ENCODE measurements at places on chromosomes 5 and 9. TPM values are rescaled to one million over a fixed set of nuclear protein-coding genes. Genes with fewer than 3 reads are reported as not detected.

GRCh38 chr5:2007878-2008501 lies 125.3 kb upstream of the IRX4 start:
- DNase-seq: peak; percentile 51

GRCh38 chr5:127812570-127812969 lies 109.4 kb downstream of the CCDC192 start:
- DNase-seq: no peak

The SLC46A2 gene
- not detected for total RNA-seq

- no peak for DNase-seq
These were observed 43.4 kb downstream of the PPP1R2B start for GRCh38 chr5:156893517-156893916.

DNA sequence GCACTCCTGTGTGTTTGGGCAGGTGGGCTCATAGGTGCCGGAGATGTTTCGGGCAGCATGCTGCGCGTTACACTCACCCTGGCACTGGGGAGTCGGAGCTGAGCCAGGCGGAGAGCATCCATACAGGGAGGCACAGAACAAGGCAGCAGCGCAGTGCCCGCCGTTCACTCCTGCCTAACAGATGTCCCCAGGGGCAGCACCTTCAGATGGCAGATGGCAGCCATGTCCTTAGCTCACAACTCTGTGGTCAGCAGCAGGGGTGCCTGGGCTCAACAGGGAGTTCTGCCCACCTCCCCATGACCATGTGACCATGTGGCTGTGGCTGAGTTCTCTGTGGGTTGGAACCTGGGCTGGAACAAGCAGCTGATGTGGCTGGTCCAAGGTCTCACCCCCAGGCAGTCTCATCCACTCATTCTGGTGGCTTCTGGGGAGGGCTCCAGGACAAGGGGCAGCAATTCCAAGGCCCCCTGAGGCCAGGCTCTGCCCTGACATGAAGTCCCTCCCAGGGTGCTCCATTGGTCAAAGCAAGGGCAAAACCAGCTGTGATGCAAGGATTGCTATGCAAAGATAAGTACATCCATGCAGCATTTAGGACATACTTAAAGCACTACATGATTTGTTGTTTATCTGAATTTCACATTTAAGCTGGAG lies 64.2 kb downstream of the MRPL36 start:
- DNase-seq: no peak

DNA sequence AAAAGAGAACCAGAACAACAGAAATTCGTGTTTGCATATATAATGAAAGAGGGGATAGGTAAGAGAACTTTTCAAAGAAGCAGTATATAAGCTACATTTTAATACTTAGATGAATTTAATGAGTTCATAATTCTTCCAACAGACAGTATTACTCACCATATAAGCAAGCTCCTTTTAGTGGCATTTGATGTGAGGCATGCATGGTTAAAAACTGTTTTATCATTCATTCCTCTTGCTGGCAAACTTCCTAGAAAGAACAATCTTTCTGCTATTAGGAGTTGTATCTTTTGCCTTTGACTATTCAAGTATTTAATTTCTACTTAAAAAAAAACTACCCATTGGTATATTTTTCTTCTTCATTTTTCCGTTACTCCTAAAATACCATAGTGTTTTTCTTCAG lies 65.7 kb upstream of the EIF4EBP3 start:
- DNase-seq: no peak
